Fibroblast of pulmonary artery (primary cell): ENCODE measurements at places on chromosomes 7 and 10.
A peak's percentile ranks its signal among the peaks of the same experiment; 100 is the strongest.

GRCh38 chr10:5040781-5041470 lies 37.3 kb upstream of the AKR1C2 start:
- DNase-seq, result peak; percentile 31

DNA sequence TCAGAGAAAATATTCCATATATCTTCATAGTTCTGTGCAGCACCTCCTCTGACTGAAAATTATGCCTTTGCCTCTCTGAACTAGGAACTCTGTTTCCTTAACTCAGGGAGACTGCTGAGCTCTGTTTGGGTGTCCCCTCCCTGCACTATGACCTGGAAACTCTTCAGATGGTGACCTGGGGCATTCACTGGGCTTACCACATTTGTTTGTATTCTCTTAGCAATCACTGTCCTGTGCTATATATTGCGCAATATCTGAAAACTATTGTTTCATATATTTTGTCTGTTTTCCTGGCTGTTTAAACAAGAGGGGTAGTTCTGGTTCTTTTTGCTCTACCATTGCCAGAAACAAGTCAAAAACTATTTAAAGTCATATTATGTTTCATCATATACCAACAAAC lies 181.8 kb upstream of the KIAA1217 start:
- peak; percentile 34 for DNase-seq

- no peak for DNase-seq
These were observed 258.0 kb upstream of the SEMA3A start for GRCh38 chr7:84452618-84453017.

DNA sequence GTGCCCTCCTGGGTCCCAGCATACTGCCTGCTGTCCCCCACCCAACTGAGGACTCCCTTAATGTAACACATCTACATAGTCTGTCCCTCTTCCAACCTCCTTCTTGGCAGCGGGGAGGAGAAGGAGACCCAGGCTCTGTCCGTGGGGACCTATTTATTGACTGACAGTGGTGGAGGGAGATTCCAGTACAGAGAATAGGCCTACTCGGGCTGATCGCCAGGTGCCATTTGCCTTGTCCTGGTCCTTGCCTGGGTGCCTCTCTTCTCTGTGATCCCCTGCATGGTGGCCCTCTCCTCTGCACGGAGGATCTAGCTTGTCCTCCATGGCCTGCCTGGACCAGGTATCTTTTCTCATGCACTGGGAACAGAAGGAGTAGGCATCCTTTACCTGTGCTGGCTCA lies 17.0 kb downstream of the GHRHR start:
- DNase-seq, result no peak

- no peak for DNase-seq
These were observed 70.9 kb downstream of the CDK1 start for GRCh38 chr10:60849217-60849616.

DNA sequence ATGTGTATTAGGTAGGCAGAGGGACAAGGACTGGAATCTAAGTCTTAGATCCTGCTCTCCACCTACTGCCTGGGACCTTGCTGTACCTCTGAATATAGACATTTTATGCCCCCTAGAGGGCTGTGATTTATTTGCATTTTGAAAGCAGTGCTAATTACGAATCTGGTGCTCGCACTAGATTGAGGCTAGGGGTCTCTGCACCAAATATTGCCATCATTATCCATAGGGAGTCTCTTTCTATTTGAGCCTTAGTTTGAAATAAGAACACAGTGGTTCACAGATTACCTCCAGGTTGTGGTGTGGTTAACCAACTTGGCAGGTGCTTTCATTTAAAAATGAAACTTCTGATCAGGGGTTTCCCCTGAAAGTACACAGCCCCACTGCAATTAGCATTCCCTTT lies 41.8 kb downstream of the CNNM1 start:
- peak; percentile 32 for DNase-seq

DNA sequence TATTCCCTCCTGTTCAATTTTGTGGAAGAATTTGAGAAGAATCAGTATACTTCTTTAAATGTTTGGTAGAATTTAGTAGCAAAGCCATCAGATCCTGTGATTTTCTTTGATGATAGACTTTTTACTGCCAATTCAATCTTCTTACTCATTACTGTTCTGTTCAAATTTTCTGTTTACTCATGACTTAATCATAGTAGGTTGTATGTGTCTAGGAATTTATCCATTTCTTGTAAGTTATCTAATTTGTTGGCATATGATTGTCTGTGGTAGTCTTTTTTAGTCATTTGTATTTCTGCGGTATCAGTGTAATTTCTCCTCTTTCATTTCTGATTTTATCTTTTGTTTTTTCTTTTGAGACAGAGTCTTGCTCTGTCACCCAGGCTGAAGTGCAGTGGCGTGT lies 87.4 kb downstream of the CCDC3 start:
- no peak for DNase-seq

GRCh38 chr7:36115448-36116321 lies 37.4 kb upstream of the EEPD1 start:
- DNase-seq, result peak; percentile 95

- no peak for DNase-seq
These were observed 21.2 kb downstream of the EMX2 start for GRCh38 chr10:117563780-117564179.

- DNase-seq, result no peak
These were observed 102.2 kb upstream of the CDC14C start for GRCh38 chr7:48822138-48822537.

GRCh38 chr7:23472956-23473843 lies 2.9 kb upstream of the IGF2BP3 start:
- DNase-seq, result no peak
